Foreskin keratinocyte (primary cell): ENCODE measurements at places on chromosomes 16 and 17.

GRCh38 chr17:71922439-71922838 lies 198.4 kb upstream of the SOX9 start:
- peak; percentile 95 for DNase-seq

GRCh38 chr17:61238455-61238933 lies 161.1 kb upstream of the TBX2 start:
- DNase-seq, result no peak

DNA sequence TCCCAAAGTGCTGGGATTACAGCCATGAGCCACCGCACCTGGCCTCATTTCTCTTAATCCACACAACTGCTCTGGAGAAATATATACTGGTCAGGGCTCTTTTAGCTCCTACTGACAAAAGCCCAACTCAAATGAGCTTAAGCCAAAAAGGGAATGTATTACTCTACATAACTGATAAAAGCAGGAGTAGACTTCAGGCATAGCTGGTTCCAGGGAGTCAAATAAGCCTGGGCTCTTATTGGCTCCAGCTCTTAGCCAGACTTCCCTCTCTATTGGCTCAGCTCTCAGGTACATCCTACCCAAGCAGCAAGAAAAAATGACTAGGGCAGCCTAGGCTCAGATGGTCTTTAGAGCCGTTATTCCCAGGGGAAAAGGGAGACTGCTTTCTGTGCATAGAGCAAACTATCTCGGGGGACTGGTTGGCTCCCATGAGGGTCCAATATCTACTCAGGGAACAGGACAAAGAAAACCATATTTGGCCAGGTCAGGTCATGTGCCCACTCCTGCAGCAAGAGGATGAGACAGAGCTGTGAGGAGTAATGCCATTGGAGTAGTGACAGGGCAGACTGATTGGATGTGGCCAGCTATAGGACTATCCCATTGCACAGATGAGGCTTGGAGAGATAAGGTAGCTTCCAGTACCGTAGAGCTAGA lies 21.2 kb downstream of the TBX2 start:
- DNase-seq, result no peak

DNA sequence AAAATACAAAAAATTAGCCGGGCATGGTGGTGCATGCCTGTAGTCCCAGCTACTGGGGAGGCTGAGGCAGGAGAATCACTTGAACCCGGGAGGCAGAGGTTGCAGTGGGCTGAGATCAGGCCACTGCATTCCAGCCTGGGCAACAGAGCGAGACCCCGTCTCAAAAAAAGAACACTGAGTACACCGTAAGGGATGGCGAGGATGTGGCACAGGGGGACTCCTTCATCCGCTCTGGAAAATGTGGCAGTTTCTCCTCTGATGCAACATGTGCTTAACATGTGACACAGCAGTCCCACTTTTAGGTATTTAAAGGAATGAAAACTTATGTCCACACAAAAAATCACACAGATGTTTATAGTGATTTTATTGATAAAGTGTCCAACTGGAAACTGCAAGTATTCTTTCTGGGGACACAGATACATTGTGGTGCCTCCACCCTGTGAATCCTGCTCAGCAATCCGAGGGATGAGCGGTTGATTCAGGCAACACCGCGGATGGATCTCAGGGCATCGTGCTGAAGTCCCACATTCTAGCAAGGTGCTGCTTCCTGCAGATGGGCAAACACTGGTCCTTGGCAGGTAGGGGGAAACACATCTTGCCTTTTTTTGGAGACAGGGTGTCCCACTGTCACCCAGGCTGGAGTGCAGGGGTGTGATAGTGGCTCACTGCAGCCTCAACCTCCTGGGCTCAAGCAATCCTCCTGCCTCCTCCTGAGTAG lies 3.5 kb upstream of the C16orf95 start:
- DNase-seq, result no peak

- DNase-seq, result no peak
These were observed 11.5 kb downstream of the CDH16 start for GRCh38 chr16:66906916-66907836.

GRCh38 chr17:44069974-44070454 lies 521 bp upstream of the G6PC3 start:
- DNase-seq, result peak; percentile 47

DNA sequence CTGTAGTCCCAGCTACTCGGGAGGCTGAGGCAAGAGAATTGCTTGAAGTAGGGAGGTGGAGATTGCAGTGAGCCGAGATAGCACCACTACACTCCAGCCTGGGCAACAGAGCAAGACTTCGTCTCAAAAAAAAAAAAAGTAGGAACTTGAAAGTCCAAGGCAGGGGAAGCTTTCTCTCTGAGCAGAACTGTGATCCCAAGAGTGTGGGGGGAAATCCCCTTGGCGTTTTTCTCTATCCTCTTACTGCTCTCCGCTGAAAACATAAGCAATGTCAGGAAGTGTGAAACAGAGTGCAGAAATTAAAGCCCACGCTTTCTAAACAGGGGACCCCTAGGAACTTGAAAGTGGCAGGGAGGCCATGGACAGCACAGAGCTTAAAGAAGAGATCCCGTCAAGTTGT lies 9.8 kb upstream of the CMTM3 start:
- DNase-seq, result no peak

- DNase-seq, result no peak
These were observed 258.6 kb upstream of the FOXF1 start for GRCh38 chr16:86251682-86252081.

- DNase-seq, result no peak
These were observed 31.0 kb downstream of the OMG start for GRCh38 chr17:31266042-31266441.

GRCh38 chr17:11565591-11565990 lies 32.7 kb upstream of the DNAH9 start:
- DNase-seq, result no peak

GRCh38 chr16:56019274-56019673 lies 144.1 kb upstream of the CES5A start:
- DNase-seq, result no peak

DNA sequence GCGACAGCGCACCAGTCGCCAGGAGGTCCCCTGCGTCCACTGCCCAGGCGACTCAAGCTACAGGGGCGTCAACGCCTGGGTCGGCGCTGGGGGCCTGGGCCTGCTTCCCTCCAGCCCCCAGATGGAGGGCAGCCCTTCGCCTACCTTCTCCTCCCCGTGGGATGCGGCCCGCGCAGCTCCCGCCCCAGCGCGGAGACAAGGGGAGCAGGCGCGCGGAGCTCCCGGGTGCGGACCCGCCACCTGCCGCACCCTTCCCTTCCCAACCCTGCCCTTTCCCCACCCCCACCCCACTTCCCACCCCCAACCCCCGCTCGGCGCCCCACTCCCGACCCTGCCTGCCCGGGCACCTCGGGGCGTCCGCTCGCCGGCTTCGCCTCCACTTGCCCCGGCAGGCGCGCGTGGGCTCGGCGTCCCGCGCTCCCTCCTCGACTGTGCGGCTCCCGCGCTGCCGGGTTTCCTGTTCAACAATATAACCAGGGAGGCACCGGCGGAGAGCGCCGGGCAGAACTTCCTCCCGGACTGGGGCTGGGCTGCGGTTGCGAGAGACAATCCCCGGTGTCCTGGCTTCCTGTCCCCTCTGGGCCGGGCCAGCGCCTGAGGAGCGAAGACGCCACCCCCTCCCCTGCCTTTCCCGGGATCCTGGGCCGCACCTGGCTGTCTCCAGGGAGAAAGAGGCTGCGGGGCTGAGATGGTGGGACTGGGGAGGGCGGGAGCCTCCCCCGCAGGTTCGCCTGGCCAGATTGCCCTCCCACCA lies at the start of gene ARHGAP27:
Gene ARHGAP27 (minus strand): TSS at position 466 of the 754 bp plus-strand sequence. CDS start 2,591 bp downstream, outside the sequence.
- no peak for DNase-seq

DNA sequence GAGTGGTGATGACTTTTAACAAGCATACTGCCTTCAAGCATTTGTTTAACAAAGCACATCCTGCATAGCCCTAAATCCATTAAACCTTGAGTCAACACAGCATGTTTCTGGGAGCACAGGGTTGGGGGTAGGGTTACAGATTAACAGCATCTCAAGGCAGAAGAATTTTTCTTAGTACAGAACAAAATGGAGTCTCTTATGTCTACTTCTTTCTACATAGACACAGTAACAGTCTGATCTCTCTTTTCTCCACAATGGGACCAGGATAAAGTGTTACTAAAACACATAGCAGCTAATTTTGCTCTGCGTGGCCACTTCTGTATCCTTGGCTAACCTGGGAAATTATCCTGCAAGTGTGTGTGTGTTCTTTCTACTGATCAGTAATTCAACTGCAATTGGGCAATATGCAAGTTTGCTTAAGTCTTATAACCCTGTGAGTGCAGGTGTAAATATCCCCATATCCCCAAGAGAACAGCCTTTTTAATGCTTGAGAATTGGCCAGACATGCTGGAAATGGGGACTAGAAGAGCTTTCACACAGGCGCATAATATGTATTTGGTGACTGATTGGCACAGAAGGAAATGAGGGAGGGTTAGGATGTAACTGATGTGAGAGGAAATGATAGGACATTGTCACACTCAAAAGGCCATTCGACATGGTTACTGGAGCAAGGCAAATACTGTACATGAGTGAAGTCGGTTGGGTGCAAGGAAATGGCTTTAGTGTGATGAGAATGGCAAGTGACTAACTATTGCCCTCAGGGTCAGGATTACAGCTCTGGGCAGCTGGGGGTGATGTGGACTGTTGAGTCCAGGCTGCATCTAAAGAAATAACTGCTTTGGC lies 10.8 kb upstream of the ANKS4B start:
- DNase-seq, result no peak

- no peak for DNase-seq
These were observed 132.2 kb upstream of the HS3ST2 start for GRCh38 chr16:22681554-22682291.

DNA sequence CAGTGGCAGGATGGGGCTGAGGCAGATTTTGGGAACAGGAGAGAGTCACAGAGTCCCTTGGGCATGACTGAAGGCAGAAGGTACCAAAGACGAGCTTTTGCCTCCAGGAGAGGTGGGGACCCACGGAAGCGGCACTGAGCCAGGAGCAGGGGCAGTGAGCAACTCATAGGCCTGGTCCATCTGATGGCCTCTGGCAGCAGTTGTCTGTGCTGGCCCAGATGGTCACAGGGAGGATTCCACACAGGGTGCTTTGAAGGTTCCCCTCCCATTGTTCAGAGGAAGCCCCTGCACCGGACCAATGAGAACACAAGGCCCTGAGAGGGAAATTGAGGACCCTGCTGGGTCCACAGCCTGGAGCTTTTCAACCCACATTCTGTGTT lies 360.3 kb upstream of the TNRC6C start:
- DNase-seq, result no peak

DNA sequence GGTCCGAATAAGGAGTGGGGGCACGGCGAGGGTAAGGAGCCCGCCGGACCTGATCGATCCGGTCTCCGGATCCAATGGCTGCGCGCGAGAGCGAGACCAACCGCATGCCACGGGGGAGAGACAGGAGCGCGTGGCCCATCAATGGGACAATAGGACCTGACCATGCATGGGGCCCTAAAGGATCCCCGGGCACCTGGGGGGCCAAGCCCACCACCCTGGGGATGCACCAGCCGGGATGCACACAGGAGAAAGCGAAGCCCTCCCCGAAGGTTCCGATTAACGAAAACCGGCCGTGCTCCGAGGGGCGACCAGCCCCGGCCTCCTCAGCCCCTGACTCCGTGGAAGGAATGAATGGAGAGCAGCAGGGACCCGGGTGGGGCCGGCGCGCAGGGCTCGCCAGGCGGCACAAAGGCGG lies 525 bp downstream of the JPT1 start:
- no peak for DNase-seq

DNA sequence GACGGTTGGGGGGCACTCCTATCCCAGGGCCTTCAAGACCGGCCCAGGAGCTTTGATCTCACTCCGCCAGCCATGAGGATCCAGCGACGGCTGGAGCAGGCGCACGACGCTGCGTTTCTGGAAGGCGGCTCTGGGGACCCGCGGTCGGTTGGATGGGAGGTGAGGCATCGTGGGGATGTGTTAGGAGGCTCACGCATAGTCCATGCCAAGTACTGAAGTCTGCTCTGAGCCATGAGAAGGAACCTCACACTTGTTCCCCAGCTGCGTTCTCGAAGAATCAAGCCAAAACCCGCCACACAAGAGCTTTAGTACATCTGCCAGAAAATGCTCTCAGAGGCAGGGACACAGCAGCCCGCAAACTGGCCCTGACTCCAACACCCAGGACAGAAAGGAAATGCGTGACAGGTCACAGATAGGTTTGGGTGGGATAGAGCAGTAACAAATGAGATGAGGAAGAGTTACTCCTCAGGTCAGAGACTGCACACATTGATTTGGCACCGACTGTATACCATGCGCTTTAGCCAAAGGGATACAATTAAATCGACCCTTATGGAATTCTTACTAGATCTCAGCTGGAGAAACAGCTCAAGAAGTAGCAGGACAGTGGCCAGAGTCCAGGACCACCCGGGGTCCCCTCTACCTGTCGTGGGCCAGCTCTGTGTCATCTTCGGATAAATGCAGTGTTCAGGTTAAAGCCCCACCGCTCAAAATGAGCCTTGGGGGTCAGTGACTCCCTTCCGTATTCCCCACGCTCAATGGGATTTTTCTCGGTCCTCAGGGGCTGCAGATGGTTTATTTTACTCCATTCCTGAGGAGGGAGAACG lies 6.7 kb upstream of the GSG1L start:
- DNase-seq, result no peak

GRCh38 chr16:89584768-89585549 lies 9.4 kb downstream of the CPNE7 start:
- no peak for DNase-seq

DNA sequence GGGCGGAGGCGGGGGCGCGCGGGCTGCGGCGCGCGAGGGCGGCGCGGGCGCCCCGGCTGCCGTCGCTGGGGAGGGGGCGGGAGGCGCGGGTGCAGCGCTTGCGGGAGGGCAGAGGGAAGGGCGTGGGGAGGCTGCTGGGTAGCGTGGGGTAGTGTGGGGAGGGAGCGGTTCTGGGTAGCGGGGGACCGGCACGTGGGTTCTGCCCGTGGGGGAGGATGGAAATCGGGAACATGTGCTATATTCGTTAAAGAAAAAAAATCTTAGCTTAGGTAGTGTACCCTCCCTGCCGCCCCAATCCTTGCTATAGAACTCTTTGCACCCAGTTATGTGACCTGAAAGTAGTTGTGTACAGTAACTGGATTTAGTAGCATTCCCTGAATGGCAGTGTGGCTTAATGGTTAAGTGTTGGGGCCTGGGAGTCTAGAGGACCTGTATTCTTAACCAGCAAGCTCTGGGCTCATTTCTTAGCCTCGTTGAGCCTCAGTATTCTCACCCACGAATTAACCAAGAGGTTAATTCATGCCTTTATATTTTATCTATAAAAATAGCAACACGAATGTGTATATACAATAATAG lies 646 bp downstream of the RABEP1 start:
- DNase-seq, result no peak

DNA sequence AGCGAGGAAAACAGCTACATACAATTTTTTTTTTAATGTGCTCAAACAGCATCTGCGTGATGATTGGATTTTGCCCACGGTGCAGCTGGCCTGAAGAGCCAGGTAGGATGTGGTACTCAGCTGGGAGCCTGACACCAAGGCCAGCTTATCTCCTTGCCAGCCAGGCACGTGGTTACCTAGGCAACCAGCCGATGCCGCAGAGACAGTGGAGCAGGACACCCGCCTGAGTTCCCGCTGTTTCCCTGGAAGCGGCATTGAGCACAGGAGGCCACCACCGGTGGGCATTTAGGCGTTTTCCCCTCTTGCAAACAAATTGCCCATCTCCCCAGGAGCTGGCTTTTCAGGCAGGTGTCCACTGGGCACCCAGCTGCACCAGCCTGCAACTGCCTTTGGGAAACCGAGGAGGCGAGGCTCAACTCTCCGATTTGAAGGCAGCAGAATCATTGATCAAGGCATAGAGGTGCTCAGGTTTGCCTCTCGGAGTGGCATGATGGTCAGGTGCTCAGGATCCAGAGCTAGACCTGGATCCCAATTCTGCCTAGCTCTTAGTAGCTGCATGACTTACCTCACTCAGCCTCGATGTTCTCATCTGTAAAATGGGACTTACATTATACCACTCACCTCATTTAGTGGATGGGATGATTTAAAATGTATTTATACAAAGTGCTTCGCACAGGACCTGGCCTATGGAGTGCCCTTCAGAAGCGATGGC lies 137.5 kb upstream of the PLCG2 start:
- no peak for DNase-seq

- no peak for DNase-seq
These were observed 1.2 kb downstream of the GRB2 start for GRCh38 chr17:75404223-75404730.
